ENCODE measurements at places on chromosomes 4 and X.

- no peaks in the 10 kb centered on the region for H3K27me3 ChIP-seq
- H3K27ac ChIP-seq, result peak within 1 kb of the TSS; percentile 90
- DNase-seq, result peak; percentile 42
- H3K4me1 ChIP-seq, result peaks cover 25% of the 10 kb centered on the region
Observed at GRCh38 chrX:100928660-100929613, at the start of gene XKRX. Gene XKRX (minus strand): TSS chrX:100928917. CDS start chrX:100928304, 613 bp downstream.

- H3K27ac ChIP-seq, result no peak overlapping the region
- no peaks in the 10 kb centered on the region for H3K36me3 ChIP-seq
- no peak overlapping the region for H3K4me3 ChIP-seq
- DNase-seq, result no peak
Observed at GRCh38 chrX:794311-794710, 163.7 kb downstream of the SHOX start.

DNA sequence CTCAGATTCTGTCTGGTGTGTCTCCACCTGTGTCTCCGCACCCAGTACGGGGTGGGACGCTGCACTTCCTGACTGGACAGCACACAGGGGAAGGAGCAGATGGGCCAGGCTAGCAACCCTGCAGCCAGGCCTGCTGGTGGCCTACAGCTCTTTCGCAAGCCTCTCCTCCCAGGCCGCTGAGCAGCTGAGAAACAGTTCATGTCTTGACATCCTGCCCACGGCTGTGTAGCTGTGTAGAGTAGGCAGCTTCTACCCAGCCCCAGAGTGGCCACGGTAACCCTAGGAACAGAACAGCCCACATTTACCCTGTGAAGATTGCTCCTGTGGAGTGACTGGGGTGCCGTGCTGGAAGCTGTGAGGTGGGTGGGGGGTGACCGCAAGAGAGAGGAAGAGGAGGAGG lies 38.9 kb downstream of the CCNQ start:
- no peak overlapping the region for H3K4me3 ChIP-seq

DNA sequence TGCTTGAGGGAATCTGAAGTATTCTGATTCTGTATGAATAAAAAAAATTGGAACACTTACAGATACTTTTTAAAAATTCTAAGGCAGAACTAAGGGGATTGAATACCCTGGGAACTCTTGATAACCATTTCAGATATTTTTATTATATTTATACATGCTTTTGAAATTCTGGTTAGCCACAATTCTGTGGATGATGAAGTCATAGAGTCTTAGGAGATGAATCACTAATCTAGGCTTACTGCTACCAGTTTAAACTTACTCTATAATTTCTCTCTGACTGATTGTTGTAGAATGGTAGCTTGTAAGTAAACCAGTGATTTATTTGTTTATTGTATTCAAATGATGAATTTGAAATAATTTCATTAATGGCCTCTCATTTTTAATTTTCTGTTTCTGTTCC lies 11.4 kb upstream of the SLAIN2 start:
- H3K4me3 ChIP-seq, result no peak overlapping the region
- H3K27me3 ChIP-seq, result peaks cover 8% of the 10 kb centered on the region
- no peaks in the 10 kb centered on the region for H3K36me3 ChIP-seq
- no peak for DNase-seq
- no peaks in the 10 kb centered on the region for H3K4me1 ChIP-seq

DNA sequence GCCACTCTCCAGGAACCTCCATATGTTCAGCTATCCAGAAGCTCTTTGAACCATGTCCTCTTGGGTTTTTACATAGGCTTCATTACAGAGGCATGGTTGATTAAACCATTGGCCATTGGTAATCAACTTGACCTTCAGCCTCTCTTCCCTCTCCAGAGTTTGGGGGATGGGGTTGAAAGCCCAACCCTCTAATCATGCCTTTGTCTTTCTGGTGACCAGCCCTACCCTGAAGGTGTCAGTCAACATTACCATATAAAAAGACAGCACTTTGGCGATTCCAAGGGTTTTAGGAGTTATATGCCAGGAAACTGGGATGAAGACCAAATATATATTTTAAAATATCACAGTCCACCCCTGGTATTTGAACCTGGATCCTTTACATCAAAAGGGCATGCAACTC lies 222.5 kb downstream of the CHIC1 start:
- H3K27ac ChIP-seq, result no peak overlapping the region
- peaks cover 14% of the 10 kb centered on the region for H3K27me3 ChIP-seq
- H3K4me1 ChIP-seq, result no peaks in the 10 kb centered on the region
- DNase-seq, result no peak

DNA sequence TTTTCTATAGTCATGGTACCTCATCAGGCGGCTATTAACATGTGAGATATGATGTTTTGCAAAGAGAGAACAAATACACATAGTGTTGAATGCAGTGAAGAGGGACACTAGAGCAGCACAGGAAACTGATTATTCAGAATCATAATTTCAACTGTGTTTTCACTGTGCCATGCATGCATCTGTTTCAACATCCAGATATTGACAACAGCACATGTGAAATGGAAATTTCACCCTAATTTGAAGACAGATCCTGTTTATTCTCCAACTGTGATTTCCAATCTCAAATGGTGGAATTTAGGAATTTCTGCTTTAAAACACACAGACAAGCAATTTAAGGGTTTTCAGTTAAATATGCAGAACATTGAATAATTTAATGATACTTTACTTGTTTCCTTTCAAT lies 288.6 kb downstream of the KCTD8 start:
- no peak overlapping the region for H3K27ac ChIP-seq
- no peaks in the 10 kb centered on the region for H3K4me1 ChIP-seq
- no peak overlapping the region for H3K4me3 ChIP-seq
- H3K27me3 ChIP-seq, result no peaks in the 10 kb centered on the region

DNA sequence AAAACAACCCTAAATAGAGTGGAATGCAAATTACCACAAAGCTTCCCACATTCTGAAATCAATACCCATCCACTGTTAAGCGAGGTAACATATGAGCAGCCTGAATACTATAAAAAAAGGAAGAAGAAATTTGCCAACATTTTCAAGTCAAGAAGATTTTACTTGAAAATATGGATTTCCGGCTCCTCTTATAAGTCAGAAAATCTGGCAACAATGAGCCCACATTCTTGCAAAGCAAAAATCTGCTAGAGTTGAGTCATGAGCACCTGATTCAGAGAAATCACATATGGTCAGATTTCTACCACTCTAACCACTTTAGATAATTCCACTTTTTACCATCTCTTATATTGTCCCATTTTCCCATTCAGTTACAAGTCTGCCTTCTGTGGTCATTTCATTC lies 395.7 kb downstream of the DTHD1 start:
- no peak overlapping the region for H3K4me3 ChIP-seq
- H3K4me1 ChIP-seq, result no peaks in the 10 kb centered on the region
- no peaks in the 10 kb centered on the region for H3K27me3 ChIP-seq
- no peak overlapping the region for H3K27ac ChIP-seq
- no peaks in the 10 kb centered on the region for H3K36me3 ChIP-seq

- H3K36me3 ChIP-seq, result no peaks in the 10 kb centered on the region
- no peak overlapping the region for H3K4me3 ChIP-seq
- H3K27ac ChIP-seq, result no peak overlapping the region
- H3K4me1 ChIP-seq, result peaks cover 9% of the 10 kb centered on the region
Observed at GRCh38 chrX:47605024-47605423, 14.6 kb downstream of the SYN1 start.

DNA sequence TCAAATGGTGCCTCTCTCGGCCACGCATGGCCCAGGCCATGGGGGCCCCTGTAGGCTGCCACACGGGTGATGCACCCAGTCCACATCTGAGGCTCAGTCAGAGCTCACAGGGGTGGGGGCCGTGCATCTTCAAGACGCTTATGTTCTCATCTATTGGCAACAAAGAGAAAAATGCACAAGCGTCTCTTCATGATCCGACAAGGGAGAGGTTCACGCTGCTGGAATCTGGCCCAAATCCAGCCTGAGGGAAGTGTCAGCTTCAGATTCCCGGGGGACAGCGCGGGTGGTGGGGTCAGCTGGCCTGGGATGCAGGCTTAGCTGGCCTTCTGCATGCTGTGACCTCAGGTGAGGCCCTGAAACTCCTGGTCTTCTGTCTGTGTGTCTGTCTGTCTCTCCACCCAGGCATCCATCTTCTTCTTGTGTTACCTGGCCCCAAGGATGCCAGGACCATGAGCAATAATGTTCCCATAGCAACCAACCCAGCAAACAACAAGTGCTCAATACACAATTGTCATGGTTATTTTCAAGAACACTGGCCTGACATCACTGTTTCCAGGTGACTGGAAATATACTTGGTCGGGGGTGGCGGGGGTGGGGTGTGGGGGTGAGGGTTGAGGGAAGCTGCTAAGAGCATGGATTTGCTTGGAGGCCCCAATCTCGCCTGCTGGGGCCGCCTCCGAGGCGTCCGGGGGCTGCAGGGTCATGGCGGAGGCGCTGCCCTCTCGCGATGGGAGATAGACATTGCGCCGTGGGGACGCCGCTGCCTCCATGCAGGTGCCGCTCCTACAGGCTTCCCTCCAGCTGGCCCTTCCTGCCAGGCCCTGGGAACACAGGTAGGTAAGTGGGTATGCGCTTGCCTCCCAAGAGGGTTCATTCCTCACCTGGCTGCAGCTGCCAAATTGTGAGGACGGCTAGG lies 48.3 kb downstream of the ABLIM2 start:
- H3K4me1 ChIP-seq, result peaks cover 6% of the 10 kb centered on the region
- no peak overlapping the region for H3K27ac ChIP-seq
- no peak overlapping the region for H3K4me3 ChIP-seq

DNA sequence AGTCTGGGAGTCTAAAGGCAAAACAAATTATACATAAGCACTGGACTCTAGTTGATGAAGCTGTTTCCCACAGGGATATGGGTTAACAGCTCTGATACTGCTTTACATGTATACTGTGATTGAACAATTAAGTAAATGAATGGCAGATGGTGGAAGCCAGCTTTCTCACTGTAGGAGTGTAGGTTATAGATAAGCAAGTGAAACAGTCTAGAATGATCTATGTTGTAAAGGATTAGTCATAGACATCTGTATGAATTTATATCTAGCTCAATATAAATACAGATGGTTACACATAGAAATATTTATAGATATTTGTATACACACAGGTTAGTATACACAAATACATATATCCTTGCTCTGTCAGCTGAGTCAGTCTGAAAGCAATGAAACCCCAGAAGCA lies 276.1 kb downstream of the PPARGC1A start:
- H3K27ac ChIP-seq, result no peak overlapping the region
- no peaks in the 10 kb centered on the region for H3K36me3 ChIP-seq
- no peaks in the 10 kb centered on the region for H3K27me3 ChIP-seq

DNA sequence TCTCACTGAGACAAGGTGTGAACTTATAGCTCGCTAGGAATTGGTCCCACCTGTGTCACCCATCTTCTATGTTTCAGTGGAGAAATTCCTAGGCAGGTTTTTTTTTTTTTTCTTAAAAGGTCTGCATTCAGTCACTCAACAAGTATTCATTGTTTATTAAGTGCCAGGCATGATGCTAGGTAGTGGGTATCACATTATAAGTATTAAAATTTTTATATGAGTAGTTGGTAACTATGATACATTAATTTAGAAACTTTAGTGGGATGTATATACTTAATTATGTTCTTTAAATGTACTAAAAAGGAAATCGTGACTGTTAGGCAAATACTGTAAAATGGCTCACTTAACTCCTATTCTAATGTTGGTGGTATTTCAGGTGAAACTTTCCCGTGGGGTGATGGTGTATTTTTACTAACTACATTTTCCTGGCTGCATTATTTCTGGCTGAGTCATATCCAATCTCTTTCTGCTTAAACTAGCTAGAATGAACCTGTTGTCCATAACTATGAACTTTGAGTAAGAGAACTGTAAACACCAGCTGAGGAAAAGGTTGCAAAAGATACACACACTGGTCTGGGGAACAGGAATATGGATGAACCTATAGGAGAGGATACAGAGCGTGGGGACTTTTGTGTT lies 49.3 kb upstream of the MED14 start:
- no peaks in the 10 kb centered on the region for H3K27me3 ChIP-seq
- no peak for DNase-seq
- no peak overlapping the region for H3K4me3 ChIP-seq
- no peaks in the 10 kb centered on the region for H3K36me3 ChIP-seq

DNA sequence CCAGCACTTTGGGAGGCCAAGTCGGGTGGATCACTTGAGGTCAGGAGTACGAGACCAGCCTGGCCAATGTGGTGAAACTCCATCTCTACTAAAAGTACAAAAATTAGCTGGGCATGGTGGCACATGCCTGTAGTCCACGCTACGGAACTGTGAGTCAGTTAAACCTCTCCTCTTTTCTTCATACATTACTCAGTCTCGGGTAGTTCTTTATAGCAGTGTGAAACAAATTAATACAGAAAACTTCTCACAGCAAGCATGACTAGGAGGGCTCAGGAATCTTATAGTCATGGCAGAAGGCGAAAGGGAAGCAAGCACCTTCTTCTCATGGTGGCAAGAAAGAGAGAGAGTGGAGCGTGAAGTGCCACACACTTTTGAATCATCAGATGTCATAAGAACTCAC lies 358.9 kb downstream of the NLGN4X start:
- no peak for DNase-seq
- no peak overlapping the region for H3K4me3 ChIP-seq
- H3K36me3 ChIP-seq, result no peaks in the 10 kb centered on the region
- no peaks in the 10 kb centered on the region for H3K27me3 ChIP-seq

GRCh38 chr4:89617317-89617716 lies 219.6 kb downstream of the SNCA start:
- DNase-seq, result no peak
- H3K27me3 ChIP-seq, result no peaks in the 10 kb centered on the region
- no peak overlapping the region for H3K4me3 ChIP-seq
- no peaks in the 10 kb centered on the region for H3K4me1 ChIP-seq
- H3K36me3 ChIP-seq, result no peaks in the 10 kb centered on the region
- no peak overlapping the region for H3K27ac ChIP-seq

DNA sequence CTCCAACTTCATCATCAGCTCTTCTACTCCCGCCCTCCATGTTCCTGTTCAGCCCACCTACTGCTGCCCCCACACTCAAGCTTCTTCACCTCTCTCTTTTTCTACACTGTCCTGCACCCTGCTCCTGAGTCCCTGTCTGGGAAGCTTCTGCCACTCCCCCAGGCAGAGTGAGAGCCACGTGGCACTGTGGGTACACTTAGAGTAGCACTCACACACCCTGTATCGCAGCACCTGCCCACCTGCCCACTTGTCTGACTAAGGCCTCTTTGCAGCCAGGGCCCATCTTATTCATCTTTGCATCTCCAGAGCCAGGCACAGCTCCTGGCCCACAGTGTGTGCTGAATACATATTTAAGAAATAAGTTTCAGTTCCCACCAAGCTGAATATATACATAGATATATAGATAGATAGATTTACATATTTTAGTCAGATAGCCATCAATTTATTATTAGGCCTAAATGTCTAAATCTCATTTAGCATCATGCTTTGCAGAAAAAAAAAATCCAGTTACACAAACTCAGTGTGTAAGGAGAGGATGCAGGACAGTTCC lies 24.9 kb downstream of the CCDC149 start:
- peaks cover 7% of the 10 kb centered on the region for H3K27me3 ChIP-seq
- no peak overlapping the region for H3K4me3 ChIP-seq
- H3K4me1 ChIP-seq, result no peaks in the 10 kb centered on the region
- H3K36me3 ChIP-seq, result no peaks in the 10 kb centered on the region
- DNase-seq, result no peak

- no peak overlapping the region for H3K27ac ChIP-seq
- no peaks in the 10 kb centered on the region for H3K27me3 ChIP-seq
- no peak for DNase-seq
- H3K4me1 ChIP-seq, result no peaks in the 10 kb centered on the region
Observed at GRCh38 chrX:39125834-39126233, 324.6 kb downstream of the MID1IP1 start.

- H3K27me3 ChIP-seq, result peaks cover 5% of the 10 kb centered on the region
- no peak overlapping the region for H3K4me3 ChIP-seq
- H3K27ac ChIP-seq, result no peak overlapping the region
- DNase-seq, result no peak
- no peaks in the 10 kb centered on the region for H3K4me1 ChIP-seq
Observed at GRCh38 chr4:112973750-112974251, 75.7 kb upstream of the ANK2 start.

- H3K27ac ChIP-seq, result no peak overlapping the region
- DNase-seq, result no peak
- peaks cover 19% of the 10 kb centered on the region for H3K4me1 ChIP-seq
- H3K27me3 ChIP-seq, result no peaks in the 10 kb centered on the region
- H3K36me3 ChIP-seq, result no peaks in the 10 kb centered on the region
Observed at GRCh38 chr4:40264995-40265909, 68.4 kb downstream of the RHOH start.

Measured in stimulated activated naive B cell treated with anti-CD40 and anti-IgM and Interleukin-4, amounts not matched to agents 10 μg/mL and 1 μg/mL and 100 μg/mL, for 72 hours (primary cell).